ENCODE measurements at places on chromosomes 5 and 9. TPM values are rescaled to one million over a fixed set of nuclear protein-coding genes. Genes with fewer than 3 reads are reported as not detected.

- no peak for DNase-seq
Measured at GRCh38 chr9:136587145-136587943, 41.5 kb upstream of the NOTCH1 start.

Gene PCA3
- not detected for total RNA-seq

DNA sequence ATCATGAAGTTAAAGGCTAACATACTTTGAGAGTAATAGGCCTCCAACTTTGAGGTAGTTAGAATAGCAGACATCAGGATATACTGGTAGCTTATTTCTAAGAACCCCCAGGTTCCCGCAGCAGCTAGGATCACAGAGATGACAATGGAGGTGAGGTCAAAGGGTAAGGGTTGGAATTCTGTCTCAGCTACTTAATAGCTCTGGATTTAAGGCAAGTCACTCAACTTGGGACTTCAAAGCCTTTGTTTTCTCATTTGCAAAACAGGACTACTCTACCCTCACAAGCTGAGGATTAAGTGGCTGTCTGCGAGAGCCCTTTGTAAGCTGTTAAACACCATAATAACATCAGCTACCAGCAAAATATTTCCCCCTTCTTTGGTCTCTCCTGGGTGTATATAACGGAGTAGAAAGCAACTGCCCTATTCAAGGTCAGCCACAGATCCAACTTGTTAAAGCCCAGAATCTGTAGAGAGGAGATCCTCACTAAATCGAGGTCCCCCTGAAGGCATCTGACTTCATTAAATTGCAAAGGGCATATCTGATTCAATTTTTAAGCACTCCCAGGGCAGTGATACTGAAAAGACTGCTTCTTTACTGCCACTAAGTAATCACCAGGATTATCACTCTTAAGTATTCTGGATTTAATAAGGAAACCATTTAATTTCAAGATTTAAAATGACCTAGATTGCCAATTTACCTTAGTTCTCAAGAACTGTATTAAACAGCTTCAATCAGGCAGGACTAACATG lies 104.7 kb downstream of the DCP2 start:
- DNase-seq = no peak

- DNase-seq = no peak
Measured at GRCh38 chr9:100865648-100866047, 162.9 kb upstream of the PLPPR1 start.

Gene CD72
- total RNA-seq = 4.4 TPM

- no peak for DNase-seq
Measured at GRCh38 chr5:54601411-54602230, 84.1 kb downstream of the SNX18 start.

DNA sequence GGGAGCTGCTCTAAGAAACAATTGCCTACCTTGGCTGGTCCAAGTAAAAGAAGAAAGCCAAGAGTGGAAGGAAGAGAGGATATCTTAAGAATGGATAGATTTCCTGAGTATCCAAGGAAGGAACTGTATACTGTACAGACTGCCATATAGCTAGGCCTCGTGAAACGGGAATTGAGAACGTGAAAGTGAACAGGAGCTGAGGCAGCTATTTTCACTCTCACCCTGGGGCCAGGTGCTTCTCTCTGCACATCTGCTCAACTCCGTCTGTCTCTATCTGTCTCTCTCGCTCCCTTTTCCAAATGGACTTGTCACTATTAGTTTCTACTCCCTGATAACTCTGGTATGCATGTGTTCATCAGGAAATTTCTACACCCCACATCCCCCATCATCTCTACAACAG lies 35.9 kb upstream of the TESK1 start:
- DNase-seq = no peak

- no peak for DNase-seq
Measured at GRCh38 chr5:157914151-157914788, 55.3 kb upstream of the CLINT1 start.

- no peak for DNase-seq
Measured at GRCh38 chr9:19512103-19512832, 103.5 kb downstream of the ACER2 start.
